ENCODE measurements at places on chromosomes 2 and 18.

DNA sequence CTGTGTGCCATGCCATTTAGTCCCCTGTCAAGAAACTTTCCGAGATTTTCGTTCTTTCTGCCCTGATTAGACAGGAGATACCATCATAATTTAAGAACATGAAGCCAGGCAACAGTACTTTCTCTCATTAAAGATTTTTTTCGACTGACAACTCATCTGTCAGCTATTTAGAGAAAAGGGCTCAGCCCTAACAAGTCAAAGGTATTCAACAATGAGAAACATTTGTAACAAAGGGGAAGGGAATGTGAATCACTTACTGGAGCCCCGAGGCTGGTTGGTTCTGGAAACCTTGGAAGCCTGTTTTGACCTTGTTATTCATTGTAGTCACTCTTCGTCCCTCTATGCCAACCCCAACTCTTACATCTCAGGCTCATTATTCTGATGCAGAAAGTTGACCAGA is 199.4 kb downstream of the SPP2 start:
- DNase-seq = no peak

- no peak for DNase-seq
Observed at GRCh38 chr18:46868169-46868921, 49.0 kb downstream of the PIAS2 start.

- DNase-seq = no peak
Observed at GRCh38 chr2:232238108-232238507, 140.4 kb upstream of the ALPP start.

GRCh38 chr18:70331456-70332097 is 42.7 kb downstream of the SOCS6 start:
- DNase-seq = no peak

- no peak for DNase-seq
Observed at GRCh38 chr2:44325897-44326296, 35.4 kb downstream of the PREPL start.

- DNase-seq = no peak
Observed at GRCh38 chr2:71347517-71347916, 15.9 kb downstream of the ZNF638 start.

DNA sequence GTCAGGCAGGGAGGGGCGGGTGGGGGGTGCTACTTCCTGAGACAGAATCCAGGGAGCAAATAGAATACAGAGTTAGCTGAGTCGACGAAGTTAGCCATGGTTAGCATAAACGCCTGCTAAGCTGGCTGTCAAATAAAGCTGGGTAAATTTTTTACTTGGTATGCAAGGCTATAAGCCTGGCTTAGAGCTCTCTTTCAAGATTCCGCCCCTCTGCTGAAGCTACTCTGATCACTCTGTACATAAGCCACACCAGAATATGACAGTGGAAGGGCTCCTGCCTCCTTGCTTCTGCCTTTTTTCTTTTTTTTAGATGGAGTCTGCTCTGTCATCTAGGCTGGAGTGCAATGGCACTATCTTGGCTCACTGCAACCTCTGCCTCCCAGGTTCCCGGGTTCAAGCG is 58.3 kb downstream of the CYRIA start:
- no peak for DNase-seq

DNA sequence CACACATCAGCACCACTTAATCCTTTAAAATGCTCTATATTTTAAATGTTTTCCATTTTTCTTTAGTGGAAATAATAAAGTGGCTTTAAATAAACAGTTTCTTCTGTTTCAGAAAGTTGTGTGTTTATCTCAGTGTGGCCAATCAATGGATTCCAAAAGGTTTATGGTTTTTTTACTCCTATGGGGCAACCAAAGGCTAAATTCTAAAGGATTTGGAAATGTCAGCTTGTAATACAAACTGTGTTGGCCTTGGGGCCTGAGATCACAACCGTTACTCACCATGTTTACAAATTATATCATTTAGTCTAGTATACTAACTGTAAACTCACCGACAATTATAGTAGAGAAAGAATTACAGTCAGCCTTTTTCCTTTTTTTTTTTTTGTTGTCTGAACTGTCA is 827.2 kb downstream of the EPHA4 start:
- no peak for DNase-seq

GRCh38 chr2:156601855-156602551 is 165.8 kb downstream of the GPD2 start:
- no peak for DNase-seq

GRCh38 chr2:213243189-213244044 is 40.8 kb upstream of the SPAG16 start:
- no peak for DNase-seq
